Femur (tissue), 1 donor: ENCODE measurements at places on chromosomes 2 and 18.

DNA sequence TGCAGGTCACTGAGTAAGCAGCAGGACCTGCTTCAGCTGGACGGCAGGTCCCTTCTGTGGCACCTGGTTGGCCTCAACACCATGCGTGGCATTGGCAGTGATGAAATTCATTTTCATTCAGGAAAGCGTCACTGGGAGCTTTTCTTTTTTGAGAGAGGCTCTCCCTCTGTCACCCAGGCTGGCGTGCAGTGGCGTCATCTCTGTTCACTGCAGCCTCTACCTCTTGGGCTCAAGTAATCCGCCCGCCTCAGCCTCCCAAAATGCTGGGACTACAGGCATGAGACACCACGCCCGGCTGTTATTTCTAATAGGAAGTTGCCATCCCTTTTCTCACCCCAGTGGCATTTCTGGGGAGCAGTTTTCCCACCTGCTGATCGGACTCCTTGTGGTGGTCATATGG lies 39.3 kb downstream of the NCK2 start:
- DNase-seq = no peak

- no peak for DNase-seq
Observed at GRCh38 chr2:25030702-25031101, 11.2 kb upstream of the EFR3B start.

- no peak for DNase-seq
Observed at GRCh38 chr18:64017870-64018269, 48.0 kb downstream of the SERPINB8 start.

GRCh38 chr18:35455926-35456763 lies 41.6 kb downstream of the INO80C start:
- no peak for DNase-seq

DNA sequence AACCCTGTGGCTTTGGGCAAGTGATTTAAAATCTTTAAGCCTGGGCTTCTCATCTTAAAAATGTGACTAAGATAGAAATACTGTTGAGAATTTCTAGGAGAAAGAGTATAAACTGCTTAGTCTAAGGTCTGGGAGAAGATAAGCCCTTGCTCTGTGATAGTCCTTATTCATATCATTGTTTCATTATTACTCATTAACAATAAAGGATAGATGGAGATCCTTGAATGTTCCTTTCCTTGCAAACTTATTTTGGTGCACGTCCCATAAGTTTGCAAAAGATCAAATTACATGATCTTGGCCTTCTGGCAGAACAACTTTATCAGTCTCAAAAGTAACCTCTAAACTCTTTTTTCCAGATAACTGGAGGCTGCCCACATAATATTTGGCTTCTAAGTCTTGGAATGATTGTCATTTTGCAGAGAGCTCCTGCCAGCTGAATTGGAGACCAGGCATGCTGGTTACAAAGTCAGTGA lies 138.3 kb downstream of the FAM124B start:
- DNase-seq = no peak

DNA sequence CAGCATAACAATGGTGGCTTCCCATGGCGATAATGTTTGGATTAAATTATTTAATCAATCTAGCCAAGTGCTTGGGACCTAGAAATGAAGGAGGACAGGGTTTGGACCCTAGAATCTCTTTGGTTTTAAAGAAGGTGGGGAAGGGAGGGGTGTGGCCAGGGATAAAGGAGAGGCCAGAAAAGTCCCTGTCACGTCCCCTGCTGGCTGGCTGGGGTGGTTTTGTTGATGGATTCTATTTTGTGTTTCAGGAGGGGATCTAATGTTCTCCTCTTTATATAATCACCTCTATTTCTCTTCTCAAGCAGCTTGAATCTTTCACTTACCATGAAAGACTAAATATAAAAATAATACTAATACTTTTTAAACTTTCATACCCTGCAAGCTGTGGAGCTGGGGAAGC lies 52.6 kb upstream of the GALR1 start:
- no peak for DNase-seq

DNA sequence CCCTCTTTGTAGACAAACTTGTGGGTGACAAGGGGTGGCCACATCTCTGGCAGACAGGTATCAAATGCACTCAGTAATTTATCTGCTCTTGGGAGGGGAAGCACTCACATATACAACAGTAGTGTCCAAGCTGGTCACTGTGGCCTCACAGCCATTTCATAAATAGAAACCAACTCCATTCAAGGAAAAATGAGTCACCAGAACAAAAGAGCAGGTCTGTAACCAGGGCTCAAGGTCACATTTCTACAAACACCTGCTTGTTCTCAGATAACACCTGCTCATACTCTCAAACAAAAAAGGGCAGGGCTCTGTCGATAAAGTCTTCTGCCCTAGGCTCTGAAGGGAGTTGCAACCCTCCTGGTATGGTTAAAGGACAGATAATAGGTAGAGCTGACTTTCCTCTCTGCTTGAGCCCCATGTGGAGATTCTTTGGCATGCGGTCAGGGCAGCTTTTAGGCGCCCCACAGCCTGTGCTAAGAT lies 459.0 kb downstream of the BCL11A start:
- no peak for DNase-seq

GRCh38 chr2:166972418-166972817 lies 84.1 kb downstream of the XIRP2 start:
- DNase-seq = no peak

GRCh38 chr2:241025639-241026038 lies 27.2 kb downstream of the SNED1 start:
- no peak for DNase-seq

DNA sequence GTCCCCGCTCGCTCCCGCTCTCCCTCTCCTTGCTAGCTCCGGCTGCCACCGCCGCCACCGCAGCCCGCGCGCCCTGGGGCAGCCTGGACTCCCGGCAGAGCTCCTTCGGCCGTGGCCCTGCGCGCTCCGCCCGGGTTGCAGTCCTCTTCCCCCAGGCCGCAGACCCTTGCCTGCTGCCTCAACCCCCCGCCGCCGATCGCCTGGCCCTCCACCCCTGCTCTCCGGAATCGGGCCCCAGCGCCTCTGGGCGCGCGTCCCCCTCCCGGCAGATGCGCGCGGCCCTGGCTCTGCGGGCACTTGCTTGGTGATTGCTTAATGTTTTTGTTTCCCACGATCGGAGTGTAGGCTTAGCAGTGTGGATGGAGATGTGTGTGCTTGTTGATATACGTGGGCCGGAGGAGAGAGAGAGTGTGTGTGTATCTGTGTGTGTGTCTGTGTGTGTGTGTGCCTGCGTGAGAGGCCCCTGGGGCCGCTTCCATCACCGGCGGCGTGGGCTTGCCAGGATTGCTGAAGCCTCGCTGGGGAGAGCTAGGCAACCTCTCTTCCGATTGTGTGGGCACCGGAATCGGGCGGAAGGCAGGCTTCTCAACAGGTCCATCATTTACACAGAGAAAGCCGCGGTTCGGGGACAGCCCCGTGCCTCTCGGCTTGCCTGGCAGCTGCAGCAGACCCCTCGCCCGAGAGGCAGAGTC lies 877 bp downstream of the INHBB start:
- no peak for DNase-seq

- no peak for DNase-seq
Observed at GRCh38 chr18:49503931-49504330, 16.9 kb upstream of the C18orf32 start.

DNA sequence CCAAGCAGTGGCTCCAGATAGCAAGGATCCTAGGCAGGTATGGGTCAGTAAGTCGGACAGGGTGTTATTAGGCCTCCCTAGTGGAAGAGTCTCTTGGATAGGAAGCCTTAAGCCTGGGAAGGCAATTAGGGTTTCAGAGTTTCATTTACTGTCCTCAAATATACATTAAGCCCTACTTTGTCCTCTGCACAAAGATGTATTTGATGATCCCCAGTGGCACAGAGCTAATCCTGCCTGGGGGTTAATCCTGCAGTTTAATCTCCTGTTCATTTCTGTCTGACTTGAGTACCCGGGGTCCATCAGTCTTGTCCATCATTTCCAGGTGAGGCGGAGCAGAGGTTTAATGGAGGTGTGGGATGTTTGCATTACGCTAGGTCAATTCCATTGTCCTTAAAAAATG lies 62.0 kb downstream of the MTCL1 start:
- no peak for DNase-seq

GRCh38 chr2:54557601-54558187 lies 101.6 kb downstream of the SPTBN1 start:
- peak; percentile 50 for DNase-seq

DNA sequence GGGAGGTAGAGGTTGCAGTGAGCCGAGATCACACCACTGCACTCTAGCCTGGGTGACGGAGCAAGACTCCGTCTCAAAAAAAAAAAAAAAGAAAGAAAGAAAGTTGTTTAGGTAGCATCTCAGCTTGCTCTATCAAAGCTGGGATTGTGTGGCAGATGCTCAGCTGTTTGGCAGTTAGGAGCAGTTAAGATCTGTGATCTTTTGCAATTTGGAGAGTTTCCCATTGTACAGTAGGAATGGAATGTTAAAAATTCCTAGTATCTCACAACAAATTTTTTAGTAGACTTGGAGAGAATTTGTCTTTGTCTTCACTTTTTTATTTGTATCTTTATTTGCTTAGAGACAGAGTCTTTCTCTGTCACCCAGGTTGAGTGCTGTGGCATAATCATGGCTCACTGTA lies 122.9 kb upstream of the UNC80 start:
- DNase-seq = no peak

- no peak for DNase-seq
Observed at GRCh38 chr2:180571559-180571958, 408.8 kb upstream of the UBE2E3 start.

GRCh38 chr2:1727101-1727771 lies 17.1 kb downstream of the PXDN start:
- DNase-seq = peak; percentile 62

- no peak for DNase-seq
Observed at GRCh38 chr18:69817335-69817940, 130.2 kb downstream of the CD226 start.
